Stimulated activated CD8-positive, alpha-beta memory T cell treated with anti-CD3 and anti-CD28 coated beads, Interleukin-15, amount 100 ng/mL, for 24 hours (primary cell): ENCODE measurements at places on chromosomes 11 and 22.

GRCh38 chr11:86278226-86278625, 23.8 kb upstream of the HIKESHI start:
- DNase-seq = no peak

DNA sequence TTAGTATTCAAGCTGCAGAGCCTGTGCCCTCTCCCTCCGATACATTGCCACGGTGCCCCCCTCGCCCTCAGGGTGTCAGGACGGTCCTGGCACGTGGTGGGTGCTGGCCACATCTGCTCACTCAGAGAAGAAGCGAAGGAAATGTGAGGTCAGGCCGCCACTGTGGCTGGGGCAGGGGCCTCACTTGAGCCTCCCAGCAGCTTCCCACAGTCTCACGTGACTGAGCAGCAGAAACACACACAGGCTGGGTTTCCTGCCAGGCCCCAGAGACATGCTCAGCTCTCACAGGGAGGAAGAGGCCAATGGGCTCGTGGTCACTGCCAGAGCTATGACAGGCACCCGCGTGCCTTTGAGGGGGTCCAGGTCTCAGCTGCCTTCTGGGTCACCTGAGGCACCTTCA, 37.9 kb upstream of the PRR5 start:
- no peak for DNase-seq

DNA sequence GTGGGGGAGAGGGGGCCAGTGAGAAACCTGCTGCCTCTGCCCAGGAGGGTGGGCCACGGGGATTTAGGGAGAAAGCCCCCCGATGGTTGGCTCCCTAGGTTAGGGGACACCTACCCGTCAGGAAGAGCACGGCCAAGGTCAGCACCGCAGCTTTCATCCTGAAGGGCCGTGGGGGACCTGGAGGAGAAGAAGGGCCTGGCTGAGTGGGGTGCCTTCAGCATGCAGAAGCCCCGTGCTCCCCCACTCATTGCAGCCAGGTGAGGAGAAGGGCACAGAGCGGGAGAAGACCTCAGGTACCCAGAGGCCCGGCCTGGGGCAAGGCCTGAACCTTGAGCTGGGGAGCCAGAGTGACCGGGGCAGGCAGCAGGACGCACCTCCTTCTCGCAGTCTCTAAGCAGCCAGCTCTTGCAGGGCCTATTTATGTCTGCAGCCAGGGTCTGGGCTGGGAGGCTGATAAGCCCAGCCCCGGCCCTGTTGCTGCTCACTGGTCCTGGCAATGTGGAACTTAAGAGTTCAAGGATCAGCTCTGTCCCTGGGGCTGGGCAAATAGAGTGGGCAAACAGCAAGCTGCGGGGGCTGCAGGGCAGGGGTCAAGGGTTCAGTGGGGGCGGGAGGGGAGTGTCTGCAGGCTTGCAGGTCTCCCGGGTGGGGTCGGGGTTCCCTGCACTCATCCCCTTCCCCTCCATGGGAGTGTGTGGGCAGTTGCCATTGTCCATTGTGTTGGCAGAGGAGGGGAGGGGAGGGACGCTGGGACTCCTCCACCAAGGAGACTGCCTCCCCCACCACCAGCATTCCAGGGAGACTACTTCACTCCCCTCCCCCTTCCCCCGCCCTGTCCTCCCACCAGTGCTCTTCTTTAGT, at the start of gene APOA1:
TSS of gene APOA1 (minus strand) at position 392 of the 861 bp plus-strand sequence. CDS start at position 157, 235 bp downstream.
- no peak for DNase-seq

DNA sequence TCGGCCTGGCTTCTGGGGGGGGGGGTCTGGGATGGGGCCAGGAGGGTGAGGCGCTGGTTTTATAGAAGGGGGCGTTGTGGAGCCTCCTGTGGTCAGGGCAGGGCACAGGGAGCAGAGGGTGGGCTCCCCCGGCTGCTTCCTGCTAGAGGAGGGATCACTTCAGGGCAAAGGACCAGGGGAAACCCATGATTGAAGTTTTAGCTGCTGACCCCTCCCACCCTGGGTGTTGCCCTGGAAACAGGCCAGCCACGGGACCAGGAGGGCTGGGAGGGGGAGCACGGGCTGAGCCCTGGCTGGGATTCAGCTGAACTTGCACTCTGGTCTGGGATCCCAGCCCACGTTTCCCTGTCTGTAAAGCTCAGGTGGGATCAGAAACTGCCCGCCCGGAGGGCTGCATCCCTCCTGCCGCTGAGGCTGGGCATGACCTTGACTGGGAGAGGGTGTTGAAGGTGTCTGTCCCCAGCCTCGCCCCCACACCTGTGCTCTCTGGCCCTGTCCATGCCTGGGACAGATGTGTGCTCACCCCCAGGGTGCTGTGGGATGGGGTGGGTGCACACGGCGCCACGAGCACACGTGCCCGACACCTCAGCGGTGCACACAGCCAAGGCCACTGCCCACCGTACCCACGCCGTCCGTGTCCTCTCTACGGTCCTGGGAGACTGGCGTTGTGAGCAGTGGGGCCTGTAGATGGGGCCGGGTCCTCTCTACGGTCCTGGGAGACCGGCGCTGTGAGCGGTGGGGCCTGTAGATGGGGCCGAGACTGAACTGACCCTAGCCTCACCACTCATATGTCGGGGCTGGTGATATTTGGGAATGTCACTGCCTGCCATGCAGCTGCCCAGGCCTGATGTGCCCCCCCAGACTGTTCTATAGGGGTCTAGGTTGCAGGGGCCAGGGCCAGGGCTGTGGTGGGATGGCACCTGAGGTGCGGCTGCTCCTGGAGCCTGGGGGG, 2.3 kb downstream of the TSPAN4 start:
- no peak for DNase-seq

- DNase-seq = no peak
Measured at GRCh38 chr11:126719740-126720139, 280.8 kb downstream of the KIRREL3 start.

DNA sequence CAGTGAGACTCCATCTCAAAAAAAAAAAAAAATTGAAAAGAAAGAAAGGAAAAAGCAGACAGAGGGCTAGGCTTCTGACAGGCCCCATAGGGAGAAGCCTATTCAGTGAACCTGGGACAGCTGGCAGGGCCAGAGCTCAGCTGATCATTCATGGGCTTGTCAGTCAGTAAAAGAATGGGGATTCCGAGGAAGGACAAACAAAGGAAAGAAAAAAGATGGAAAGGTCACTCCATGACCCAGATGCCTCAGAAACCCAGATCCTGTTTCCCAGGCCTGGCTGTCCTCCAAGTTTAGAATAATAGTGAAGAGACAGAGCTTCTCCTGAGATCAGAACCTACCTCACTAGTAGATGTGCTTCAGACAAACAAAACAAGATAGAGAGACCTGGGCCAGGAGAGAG, 34.3 kb upstream of the ASPHD2 start:
- no peak for DNase-seq

GRCh38 chr11:24738972-24739371, 242.1 kb downstream of the LUZP2 start:
- no peak for DNase-seq

GRCh38 chr11:71991494-71991893, 7.2 kb upstream of the IL18BP start:
- no peak for DNase-seq

DNA sequence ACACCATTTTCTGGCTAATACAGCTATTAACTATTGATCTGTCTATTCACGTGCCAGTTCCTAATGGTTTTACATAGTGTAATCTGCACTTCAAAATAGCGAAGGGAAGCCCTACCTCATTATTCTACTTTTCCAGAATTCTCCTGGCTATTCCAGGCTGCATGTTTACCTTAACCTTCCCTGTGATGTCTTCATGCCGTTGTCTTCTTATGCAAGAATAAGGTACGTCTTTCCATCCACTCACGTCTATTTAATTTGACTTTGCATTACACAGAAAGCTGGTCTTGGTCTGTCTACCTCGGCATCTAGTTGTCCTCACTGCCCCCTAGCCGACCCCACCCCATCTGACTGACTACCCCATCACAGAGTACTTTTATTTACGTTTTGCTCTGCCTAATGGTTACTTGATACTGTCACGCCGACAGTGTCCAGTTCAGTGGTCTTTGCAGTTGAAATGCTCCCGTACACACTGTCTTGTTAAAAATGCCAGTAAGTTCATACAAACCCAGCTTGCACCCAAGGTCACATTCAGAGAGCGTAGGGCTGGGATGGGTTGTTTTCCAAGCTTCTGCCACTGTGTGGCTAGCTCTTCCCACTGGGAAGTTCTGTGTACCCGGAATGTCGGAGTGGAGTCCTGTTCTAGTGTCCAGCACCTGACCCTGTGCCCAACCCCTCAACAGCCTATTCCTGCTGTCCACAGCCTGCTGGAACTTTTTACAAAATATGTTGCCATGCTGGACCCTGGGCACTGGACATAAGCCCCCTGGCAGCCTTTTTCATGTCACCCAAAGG, 15.0 kb downstream of the NEAT1 start:
- no peak for DNase-seq

- no peak for DNase-seq
Measured at GRCh38 chr11:10982704-10983510, 125.1 kb upstream of the ZBED5 start.

DNA sequence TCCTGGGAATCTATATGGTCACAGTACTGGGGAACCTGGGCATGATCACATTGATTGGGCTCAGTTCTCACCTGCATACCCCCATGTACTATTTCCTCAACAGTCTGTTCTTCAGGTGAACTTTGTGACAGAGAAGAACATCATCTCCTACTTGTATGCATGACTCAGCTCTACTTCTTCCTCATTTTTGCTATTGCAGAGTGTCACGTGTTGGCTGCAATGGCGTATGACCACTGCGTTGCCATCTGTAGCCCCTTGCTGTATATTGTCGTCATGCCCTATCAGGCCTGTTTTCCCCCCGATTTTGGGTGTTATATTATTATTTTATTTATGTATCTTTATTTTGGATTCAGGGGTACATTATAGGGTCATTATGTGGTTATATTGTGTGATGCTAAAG, 2.4 kb upstream of the OR8G1 start:
- no peak for DNase-seq

- DNase-seq = no peak
Measured at GRCh38 chr11:92269021-92269420, 44.4 kb downstream of the FAT3 start.

- no peak for DNase-seq
Measured at GRCh38 chr11:75673977-75674582, 5.2 kb upstream of the MAP6 start.

DNA sequence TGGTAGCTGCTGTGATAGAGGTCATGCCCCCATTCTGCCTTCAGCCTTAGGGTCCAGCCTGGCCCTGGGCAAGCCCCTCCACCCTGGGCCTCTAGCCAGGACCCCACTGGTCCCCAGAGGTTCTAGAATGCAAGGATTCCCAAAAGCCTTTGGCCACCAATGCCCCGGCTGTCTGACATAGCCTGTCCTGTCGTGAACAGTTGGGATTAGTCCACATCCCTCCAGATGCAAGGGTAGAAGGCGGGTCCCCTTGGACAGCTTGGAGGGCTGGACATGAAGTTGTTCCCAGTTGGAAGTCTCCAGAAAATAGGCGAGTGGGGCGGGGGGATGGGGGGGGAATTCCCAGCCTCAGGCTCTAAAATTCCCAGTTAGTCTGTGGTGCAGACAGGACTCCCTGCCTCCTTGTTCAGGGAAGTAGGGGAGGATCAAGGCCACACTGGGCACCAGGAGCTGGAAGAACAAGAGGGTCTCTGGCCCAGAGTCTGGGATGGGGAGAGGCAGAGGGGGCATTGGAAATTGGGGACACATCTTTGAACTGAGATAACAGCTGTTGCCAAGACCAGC, 5.2 kb upstream of the ADORA2A start:
- no peak for DNase-seq

DNA sequence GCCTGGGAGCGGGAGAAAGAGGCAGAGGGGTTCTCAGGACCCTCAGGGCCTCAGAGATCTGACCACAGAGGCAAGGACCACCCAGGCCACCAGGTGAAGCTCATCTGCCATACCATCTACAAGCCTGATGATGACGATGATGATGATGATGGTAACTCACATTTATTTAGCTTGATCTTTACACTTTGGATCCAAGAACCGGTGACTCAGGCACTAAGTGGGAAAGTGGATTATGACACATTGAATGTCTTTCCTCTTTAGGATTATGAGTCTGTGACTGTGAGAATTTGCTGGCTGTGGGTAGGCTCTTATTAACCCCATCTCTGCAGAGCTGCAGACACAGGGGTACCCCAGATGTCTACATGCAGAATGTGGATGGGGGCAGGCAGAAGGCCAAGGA, 110.3 kb downstream of the DSCAML1 start:
- no peak for DNase-seq

DNA sequence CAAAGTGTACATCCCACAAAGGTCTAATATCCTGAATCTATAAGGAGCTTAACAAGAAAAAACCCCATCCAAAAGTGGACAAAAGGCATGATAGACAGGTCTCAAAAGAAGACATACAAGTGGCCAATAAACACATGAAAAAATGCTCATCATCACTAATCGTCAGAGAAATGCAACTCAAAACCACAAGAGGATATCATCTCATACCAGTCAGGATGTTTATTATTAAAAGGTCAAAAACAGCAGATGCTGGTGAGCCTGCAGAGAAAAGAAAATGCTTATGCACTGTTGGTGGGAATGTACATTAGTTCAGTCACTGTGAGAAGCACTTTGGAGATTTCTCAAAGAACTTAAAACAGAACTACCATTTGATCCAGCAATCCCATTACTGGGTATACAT, 12.7 kb downstream of the LGALS12 start:
- DNase-seq = no peak

- no peak for DNase-seq
Measured at GRCh38 chr11:57647960-57648800, 1.5 kb downstream of the YPEL4 start.

DNA sequence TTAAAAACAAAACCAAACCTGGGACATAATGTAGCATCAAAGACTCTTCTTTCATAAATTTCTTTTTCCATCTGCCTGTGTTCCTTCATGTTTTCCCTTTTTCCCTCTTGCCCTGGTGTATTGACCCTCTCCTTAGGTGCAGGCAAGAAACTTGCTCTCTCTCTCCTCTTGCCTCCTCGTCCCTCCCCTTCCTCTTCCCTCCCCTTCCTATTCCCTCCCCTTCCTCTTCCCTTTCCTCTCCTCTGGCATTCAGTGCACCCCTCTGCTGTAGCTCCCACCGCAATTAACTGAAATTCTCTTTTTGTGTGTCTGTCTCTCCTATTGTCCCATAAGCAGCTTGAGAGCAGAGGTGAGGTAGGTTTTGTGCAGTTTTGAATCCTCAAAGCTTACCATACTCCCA, 49.9 kb downstream of the CSF2RB start:
- DNase-seq = no peak

DNA sequence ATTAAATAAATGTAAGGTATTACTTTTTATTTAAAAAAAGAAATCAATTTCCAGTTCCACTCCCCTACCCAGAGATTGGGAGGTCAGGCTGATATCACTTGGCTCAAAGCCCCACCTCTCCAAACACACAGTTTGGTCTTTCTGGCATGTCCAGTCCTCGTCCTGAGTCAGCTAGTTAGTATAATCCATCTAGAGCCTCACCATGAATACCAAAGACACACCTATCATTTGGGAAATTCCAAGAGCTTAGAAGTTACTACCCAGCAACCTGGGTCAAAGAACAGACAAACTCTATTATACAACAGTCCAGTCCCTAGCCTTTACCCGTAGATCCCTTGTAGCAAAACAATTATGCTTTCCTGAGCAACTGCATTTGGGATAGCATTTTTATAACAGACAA, 9.4 kb downstream of the TREH start:
- no peak for DNase-seq

GRCh38 chr11:116454951-116455350, 317.8 kb downstream of the BUD13 start:
- no peak for DNase-seq

- DNase-seq = no peak
Measured at GRCh38 chr22:21948824-21949568, 3.7 kb downstream of the PPM1F start.

- DNase-seq = no peak
Measured at GRCh38 chr11:84056653-84057376, 770.6 kb upstream of the CCDC90B start.

GRCh38 chr11:117378976-117379865, 51.6 kb downstream of the CEP164 start:
- DNase-seq = no peak
